ENCODE measurements at places on chromosomes 13 and 19.

DNA sequence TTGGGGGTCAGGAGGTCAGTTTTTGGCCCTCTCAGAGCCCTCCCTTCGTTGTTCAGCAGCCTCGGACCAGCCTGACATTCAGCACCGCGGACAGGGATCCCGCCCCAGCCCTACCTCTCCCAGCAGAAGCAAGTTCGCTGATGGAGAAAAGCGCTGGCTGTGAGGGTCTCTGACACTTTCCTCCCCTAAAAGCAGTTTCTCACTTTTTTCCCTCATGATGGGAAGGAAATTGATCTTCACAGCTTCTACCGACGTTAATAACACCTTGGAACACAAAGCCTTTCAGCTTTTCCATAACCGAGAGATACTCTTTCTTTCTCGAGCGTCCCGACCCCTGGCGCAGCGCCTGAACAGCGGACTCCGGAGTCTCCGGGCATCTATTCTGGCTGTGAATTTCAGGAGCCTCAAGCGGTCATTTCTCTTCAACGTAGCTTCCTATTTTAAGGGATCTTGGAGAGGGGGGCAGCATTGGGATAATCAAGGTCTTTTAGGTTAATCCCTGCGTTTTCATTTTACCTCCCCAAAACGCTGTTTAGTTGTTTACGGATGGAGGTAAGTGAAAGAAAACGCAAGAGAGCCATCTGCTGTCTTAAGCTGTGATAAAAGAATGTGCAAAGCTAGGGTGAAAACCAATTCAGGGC, 467.2 kb downstream of the ITGBL1 start:
- DNase-seq, result peak; percentile 34

DNA sequence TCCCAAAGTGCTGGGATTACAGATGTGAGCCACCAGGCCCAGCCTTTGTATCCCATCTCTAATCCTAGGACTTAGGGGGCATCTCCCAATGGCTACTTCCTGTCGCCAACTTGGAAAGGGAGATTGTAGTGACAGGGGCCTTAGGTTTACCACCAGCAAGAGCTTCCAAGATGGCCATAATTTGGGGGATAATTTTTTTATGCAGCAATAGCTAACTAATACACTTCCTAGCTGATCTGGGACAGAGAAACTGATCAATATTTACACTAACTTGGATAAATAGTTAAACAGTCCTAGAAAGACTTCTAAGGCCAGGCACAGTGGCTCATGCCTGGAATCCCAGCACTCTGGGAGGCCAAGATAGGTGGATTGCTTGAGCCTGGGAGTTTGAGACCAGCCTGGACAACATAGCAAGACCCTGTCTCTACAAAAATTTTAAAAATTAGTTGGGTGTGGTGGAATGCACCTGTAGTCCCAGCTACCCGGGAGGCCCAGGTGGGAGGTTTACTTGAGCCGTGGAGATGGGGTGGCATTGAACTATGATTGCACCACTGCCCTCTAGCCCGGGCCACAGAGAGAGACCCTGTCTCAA, 5.3 kb upstream of the COLGALT1 start:
- DNase-seq, result no peak

- no peak for DNase-seq
Measured at GRCh38 chr13:105982219-105982930, 553.1 kb downstream of the EFNB2 start.

DNA sequence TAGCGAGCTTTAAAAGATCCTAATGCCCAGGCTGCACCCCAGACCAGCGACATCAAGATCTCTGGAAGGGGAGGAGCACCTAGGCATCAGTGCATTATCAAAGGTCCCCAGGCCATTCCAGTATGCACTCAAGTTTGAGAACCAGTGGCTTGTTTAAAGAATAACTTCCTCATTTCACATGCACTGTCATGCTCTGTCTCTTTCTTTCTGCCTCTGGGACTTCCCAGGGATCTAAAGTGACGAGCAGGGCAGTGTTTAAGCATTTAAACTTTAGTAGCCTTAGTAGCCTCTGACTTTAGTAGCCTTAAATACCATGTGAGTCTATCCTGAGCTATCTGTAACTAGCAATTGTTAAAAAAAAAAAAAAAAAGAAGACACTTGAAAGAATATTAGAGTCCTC, 8.9 kb upstream of the FARP1 start:
- DNase-seq, result no peak

DNA sequence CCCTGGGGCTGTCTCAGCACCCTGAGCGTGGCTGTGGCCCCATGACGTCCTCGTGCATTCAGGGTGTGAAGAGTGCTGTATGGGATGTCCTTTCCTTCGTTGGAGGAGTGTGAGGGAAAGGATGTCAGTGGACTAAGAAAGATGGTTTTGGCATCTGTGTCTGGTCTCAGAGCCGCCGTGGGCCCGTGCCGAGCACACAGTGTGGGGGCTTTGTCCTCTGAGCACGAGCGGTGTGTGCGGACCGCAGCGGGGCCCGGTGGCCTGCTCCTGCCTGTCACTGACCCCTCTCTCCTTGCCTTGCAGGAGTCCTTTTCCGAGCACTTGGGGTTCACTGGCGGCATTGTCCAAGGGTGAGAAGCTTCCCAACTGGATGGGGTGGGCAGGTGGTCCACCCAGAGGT, 63.3 kb upstream of the LDLR start:
- DNase-seq, result no peak

- DNase-seq, result no peak
Measured at GRCh38 chr19:8148410-8149260, 757 bp downstream of the FBN3 start.

DNA sequence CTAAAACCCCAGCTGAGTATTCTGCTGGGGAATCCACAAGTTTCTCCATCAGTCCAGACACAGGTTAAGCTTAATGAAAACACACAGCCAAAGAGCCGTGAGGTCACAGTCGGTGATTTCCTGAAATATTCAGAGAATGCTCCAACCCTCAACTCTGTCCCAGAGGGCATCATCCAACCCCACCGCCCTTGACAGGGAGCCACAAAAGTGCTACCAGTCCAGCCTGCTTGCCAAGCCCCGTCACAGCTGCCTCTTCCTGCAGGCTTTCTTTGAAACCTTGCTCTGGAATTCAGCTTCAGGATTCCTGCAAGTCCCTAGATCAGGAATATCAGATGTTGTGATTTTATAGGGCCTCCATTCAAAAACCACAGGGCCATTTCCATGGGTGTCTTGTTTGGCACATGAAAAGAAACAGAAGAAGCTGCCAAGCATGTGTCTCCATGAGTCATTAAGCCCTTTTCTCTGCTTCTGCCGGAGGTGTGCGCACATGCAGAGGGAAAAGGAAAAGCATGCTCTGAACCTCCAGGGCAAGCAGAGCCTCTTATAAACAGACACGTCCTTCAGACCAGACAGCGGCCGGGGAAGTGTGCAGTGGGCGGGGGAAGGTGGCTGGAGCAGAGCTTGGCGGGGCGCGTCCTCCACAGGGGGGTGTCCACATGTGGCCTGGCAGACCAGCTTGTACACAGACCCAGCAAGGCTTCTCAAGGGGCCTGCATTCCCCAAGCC, 164.7 kb downstream of the KATNAL1 start:
- DNase-seq, result peak; percentile 97

- DNase-seq, result no peak
Measured at GRCh38 chr19:56692206-56692895, 20.8 kb upstream of the ZNF835 start.

DNA sequence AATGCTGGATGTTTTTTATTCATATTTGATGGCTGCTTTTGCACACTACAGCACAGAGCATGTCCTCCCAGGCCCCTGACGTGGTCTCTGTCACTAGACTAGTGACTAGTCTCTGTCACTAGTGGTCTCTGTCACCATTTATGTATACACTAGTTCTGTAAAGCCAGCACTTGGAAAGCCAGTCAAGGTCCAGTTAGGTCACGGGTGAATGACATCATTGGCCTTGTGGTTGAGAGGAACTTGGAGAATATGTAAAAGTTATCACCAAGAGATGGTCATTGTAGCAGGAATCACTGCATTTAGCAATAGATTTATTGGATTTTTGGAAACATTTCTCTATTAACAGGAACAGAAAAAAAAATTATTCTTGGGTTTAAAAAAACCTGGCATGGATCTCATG, 72.9 kb downstream of the SHISA2 start:
- DNase-seq, result no peak

DNA sequence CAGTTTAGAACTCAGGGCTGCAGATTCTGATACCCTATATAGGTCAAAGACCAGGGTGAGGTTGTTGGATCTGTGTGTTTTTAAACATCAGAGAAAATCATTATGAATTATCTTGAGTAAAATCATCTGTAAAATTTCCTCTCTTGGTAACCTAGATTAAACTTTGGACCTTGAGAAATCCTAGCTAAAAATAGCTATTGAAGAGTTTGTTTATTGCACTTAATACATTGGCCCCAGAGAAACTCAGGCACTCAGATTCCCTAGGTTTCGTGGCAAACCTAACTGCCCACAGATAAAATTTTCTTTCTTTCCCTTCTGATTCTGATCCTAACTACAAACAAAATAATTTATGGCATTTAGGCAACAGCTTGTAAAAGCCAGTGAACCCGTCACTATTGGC, 102.3 kb downstream of the GPC6 start:
- DNase-seq, result no peak

DNA sequence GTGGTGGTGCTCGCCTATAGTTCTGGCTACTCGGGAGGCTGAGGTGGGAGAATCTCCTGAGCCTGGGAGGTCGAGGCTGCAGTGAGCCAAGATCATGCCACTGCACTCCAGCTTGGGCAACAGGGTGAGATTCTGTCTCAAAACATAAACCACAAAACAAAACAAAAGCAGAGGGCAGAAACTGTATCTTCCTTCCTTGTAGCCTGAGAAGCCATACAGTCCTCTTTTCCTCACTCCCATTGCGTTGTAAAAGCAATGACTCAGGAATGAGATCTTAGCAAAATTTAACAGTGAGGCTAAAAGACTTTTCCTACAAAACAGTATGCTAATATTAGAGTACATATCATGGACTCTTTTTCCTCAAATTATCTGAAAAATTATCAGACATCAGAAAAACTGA, 130.9 kb downstream of the SHISA2 start:
- peak; percentile 20 for DNase-seq

DNA sequence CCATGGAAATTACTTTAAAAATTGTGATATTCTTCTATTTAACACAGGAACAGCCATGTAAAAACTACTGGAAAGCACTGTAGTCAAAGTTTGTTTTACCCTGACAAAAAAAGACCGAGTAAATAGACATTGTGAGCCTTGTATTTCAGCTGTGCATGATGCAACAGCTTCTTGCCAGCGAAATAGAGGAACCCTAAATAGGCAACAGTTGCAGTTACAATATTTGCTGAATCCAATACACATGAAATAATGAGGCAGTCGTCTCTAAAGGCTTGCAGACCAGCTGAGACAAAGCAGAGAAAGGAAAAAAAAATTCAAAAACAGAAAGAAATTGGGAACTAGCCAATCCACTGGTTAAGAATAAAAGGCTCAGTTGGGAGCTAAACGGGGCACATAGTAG, 1001.1 kb downstream of the OLFM4 start:
- no peak for DNase-seq

DNA sequence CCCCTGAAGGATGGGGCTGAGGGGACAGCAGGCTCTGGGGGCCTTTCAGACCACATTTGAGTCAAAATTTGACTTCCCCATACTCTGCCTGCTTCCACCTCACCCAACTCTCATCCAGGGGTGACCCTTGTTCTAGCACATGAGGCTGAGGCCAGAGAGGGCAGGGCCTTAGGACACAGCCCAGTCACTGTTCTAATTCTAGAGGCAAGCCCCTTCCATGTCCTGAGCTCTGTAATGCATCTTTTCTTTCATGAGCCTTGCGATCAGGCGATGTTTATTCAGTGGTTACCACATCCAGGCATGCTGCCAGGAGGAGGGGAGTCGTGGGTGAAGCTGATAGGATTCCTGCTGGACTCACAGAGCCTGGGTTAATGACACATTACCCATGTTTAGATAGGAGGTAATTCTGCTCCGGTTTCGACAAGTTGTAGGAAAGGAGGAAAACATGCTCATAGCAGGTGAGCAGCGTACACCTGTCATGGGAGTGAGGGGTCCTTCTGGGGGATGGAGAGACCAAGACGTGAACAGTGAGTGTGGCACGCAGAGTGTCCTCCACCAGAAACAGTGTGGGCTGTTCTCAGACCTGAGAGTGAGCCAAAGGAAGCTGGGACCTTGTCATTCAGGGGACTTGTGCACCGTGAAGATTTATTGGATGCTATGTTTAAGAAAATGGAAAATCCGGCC, 9.3 kb downstream of the RPS9 start:
- DNase-seq, result peak; percentile 97

- no peak for DNase-seq
Measured at GRCh38 chr19:28829359-28829758, 383.6 kb downstream of the UQCRFS1 start.

GRCh38 chr13:47672245-47673008, 328.6 kb downstream of the SUCLA2 start:
- DNase-seq, result peak; percentile 19

- DNase-seq, result peak; percentile 38
Measured at GRCh38 chr19:19554074-19555023, 16.3 kb downstream of the CILP2 start.
